ENCODE measurements at places on chromosomes 12 and 14.

DNA sequence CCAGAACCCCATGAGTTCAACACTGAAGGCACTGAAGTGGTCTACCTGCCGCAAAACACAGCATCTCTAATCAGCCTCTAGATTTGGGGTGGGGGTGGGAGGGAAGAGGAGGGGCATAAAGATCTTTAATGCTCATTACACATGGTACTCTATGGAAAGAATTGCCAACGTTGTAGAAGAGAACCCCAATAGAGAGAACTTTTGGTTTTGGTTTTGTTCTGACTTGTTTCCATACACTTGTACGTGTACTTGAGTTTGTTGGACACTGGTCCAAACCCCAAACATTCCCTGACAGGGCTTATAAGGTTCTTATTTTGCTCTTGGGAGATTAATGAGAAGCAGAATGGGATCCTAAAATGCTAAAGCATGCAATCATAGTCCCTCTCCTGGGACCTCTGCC, 31.0 kb downstream of the GNPTAB start:
- DNase-seq = no peak

DNA sequence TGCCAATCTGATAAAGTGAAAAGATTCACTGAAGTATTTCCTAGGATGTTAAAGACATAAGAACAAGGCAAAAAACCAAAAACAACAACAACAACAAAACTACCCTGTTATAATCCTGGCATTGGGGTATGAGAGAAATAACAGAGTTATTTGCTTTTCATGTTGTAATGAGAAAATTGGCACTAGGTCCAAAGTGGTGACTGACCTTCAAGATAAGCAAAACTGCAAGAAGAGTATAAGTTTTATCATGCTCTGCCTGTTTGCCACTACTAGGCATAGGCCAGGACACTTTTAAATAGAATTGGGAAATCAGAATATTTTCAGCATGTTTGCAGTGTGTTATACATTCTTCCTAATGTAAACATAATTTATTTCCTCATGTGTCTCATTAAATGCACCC, 140.1 kb upstream of the CPM start:
- DNase-seq = no peak

- DNase-seq = no peak
Measured at GRCh38 chr12:6541371-6542165, 7.3 kb downstream of the GAPDH start.

DNA sequence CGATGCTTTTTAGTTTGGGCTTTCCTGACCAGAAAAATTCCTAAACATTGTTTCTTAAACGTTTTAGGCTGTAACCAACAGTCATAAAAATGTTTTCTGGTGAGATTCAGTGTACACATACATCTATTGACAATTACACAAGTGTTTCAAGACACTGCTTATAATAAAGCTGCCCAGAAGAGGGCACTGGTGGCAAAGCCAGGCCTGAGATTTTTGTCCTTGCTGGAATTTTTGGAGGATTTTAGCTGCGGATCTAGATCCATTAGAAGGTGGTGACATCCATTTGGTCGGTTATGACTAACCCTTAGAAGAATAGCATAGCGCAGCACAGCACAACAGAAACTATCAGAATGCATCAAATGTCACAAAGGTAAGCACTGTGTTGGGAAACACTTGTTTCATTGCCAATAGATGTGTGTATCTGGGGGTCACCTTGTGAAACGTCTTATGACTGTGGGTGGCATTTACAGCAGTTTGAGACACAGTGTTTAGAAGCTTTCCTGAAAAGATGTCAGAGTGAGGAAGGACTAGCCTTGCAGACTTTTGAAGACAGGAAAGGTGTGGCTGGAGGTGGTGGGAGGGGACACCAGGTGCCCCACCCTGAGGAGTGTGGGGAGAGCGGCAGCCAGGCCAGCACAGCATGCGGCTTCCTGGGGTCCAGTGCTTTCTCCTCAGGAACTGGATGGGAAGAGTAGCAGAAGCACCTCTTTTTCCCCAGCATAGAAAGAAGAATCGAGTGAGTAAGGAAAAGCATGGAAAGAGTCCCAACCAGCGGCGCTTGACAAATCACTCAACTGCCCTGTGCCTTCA, 54.7 kb upstream of the FKBP4 start:
- DNase-seq = no peak

GRCh38 chr14:100100032-100100703, 34.9 kb downstream of the EVL start:
- DNase-seq = no peak

DNA sequence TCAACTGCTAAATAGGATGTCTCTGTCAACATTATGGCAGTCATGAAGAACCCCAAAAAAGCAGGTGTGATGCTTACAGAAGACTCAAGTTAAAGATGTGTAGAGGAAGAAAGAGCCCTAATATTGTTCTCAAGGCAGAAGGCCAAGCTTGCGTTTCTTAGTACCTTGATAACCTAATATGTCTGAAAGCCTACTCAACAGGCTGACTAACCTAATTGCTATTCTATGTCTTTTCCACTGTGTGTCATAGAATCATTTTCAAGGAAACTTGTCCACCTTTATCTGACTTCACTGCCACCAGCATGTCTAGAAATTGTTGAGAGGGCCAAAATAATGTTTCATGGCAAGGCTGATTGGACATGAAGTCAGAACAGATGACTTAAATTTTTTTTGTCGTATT, 373.2 kb downstream of the BTG1 start:
- no peak for DNase-seq

DNA sequence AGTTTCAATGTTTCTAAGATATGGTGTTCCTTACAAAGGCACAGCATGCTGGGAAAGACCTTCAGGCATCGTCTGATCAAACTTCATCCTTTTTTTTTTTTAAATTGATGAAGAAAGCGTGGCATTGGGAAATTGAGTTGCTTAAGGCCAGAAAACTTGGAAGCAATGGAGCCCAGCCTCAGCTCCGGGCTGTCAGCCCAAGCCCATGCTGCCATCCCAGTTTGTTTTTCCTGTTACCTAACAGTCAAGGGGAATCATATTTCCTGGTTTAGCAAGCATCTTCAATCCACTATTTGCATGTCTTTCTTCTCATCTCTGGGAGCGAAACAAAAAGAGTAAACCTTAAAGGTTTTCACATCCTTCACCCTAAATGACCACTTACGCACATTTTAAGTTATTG, 200.2 kb downstream of the CHST11 start:
- DNase-seq = no peak

- DNase-seq = no peak
Measured at GRCh38 chr14:35944847-35945246, 118.7 kb downstream of the BRMS1L start.

- DNase-seq = no peak
Measured at GRCh38 chr12:76033081-76034011, 1.8 kb upstream of the PHLDA1 start.

- DNase-seq = no peak
Measured at GRCh38 chr14:102333390-102333789, 13.8 kb downstream of the ZNF839 start.

GRCh38 chr12:112303004-112303403, 79.2 kb downstream of the HECTD4 start:
- no peak for DNase-seq

- no peak for DNase-seq
Measured at GRCh38 chr12:115268451-115268850, 584.5 kb upstream of the TBX3 start.

GRCh38 chr14:79436335-79436734, 775.0 kb downstream of the DIO2 start:
- no peak for DNase-seq

GRCh38 chr14:66135831-66136230, 350.3 kb upstream of the CCDC196 start:
- DNase-seq = no peak

GRCh38 chr12:22477166-22477893, 67.0 kb downstream of the C2CD5 start:
- DNase-seq = no peak

GRCh38 chr12:58804749-58805148, 115.6 kb downstream of the LRIG3 start:
- no peak for DNase-seq

DNA sequence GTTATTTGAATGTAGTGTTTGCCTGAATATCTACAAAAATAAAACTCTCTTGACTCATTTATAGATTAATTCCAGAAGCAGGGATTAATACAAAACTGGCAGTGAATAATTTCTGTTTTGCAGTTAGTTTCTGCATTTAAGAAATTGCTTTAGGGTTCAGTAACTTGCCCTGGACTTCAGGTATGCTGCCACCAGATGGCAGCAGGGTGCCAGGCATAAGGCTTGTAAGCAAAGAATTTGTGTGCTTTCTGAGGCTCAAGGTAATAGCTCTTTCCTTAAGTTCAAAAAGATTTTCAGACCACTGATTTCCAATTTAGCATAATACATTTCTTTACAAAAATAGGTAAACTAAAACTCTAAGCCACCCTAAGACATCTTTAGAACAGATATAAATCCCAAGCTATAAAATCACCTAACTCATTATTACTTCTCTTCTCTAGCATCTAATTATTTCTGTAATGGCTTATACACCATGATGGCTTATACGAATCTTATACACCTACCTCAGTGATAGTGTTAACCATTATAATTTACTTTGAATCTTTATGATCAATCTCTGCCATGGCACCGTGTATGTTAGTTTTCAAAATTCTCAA, 398.3 kb downstream of the APAF1 start:
- DNase-seq = peak; percentile 17

GRCh38 chr12:112350593-112351592, 31.3 kb downstream of the HECTD4 start:
- no peak for DNase-seq

DNA sequence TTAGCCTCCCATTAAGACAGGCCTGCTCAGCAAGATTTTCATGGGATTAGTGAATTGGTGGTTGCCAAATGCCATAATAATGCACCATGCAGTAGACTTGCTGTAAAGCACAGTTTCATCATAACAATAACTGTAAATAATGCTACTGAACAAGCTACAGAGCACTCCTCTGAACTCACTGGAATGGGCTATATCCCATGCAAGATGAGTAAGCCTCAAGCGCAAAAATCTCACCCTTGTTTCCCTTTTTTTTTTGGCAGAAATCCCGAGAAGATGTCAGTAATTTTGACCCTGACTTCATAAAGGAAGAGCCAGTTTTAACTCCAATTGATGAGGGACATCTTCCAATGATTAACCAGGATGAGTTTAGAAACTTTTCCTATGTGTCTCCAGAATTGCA, 145.9 kb upstream of the HIF1A start:
- no peak for DNase-seq

GRCh38 chr12:41466300-41466699, 278.2 kb downstream of the PDZRN4 start:
- DNase-seq = no peak

GRCh38 chr14:68968051-68968450, 11.1 kb downstream of the ACTN1 start:
- peak; percentile 69 for DNase-seq

DNA sequence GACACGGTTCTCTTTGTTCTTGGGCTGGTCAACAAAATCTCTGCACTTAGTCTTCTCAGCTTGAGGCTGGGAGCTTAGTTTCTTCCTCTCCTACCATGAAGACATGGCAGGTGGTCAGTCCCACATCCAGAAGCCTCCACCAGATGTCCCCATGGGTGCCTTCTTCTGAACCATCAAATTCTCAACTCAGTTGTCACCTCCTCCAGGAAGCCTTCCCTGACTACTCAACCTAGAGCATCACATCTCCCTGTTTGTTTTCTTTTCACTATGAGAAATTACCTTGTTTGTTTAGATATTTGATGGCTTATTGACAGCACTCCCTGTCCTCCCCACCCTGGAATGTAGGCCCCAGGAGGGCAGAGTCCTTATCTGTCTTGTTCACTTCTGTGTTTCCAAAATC, 84.4 kb downstream of the TBX5 start:
- no peak for DNase-seq

- DNase-seq = no peak
Measured at GRCh38 chr12:110600254-110600653, 13.7 kb upstream of the TCTN1 start.

DNA sequence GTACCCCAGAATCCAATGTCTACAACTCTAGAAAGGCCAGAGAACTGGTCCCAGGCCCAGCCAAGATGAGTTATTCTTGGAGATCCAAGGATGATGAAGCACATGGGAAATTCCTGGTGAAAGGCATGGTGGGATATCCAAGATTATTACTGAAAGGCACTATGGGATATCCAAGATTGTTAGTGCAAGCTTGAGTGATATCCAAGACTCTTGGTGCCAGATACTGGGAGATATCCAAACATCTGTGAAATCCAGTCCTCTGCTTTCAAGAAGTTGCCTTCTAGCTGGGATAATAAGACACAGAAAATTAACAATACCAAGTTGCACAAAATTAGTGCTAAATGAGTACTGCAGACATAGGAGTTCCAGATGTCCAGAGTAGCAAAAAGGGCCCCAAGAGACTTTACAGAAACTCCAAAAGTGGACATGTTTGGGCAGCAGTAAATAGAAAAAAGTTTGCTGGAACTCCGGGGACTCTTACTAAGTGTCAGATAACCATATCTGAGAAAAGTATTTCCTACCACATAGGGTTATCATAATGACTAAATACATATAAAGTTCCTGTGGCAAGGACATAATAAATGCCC, 34.6 kb downstream of the PHLDA1 start:
- DNase-seq = no peak
